ENCODE measurements at places on chromosomes 4 and X.

- no peak for DNase-seq
Observed at GRCh38 chr4:185735866-185736400, 76.1 kb downstream of the SORBS2 start.

GRCh38 chr4:11735651-11736050, 307.0 kb upstream of the HS3ST1 start:
- no peak for DNase-seq

GRCh38 chrX:144586756-144587155, 660.5 kb upstream of the SPANXN1 start:
- DNase-seq: no peak

GRCh38 chr4:145099653-145100052, 1.5 kb downstream of the ABCE1 start:
- no peak for DNase-seq

DNA sequence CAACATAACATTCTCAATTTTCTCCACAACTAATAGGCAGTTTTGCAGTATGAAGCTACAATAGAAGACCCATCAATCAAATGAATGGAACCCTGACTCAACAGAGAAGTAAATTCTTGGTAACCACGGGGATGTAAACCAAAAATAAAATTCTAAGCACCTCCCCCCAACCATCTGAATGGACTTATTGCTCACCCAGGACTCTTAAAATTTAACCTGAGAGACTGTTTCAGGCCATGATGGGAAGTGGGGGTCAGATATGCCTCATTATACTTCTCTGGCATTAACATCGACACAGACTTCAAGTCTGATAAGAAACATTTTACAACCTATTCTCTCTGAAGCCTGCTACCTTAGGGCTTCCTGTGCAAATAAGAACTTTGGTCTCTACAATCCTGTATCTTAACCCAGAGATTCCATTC, 620.9 kb downstream of the TLL1 start:
- DNase-seq: no peak

DNA sequence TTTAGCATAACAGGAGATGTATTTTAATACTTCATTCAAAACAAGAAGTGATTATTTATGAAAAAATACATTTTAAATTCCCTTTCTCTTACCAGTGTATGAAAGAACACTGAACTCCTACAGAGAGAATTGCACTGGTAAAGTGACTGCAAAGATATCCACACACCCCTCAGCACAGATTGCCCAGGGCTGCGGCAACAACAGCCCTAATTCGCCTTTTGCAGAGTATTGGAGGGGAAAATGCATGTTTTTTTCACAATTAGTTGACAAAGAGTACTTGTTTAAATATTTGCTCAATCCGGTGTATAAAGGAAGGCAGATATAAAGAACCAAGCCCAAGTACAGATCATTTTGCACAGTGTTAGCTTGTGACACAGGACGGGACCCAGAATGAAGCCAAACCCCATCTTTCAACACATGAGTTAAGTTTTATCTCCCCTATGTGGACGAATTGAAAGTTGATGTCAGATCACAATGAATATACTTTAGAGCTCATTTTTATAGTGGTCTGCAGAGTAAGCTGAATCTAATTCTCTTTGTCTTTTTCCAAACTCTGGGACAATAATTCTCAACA, 551.4 kb upstream of the IGFBP7 start:
- no peak for DNase-seq

- no peak for DNase-seq
Observed at GRCh38 chr4:110005461-110006056, 92.9 kb downstream of the EGF start.

DNA sequence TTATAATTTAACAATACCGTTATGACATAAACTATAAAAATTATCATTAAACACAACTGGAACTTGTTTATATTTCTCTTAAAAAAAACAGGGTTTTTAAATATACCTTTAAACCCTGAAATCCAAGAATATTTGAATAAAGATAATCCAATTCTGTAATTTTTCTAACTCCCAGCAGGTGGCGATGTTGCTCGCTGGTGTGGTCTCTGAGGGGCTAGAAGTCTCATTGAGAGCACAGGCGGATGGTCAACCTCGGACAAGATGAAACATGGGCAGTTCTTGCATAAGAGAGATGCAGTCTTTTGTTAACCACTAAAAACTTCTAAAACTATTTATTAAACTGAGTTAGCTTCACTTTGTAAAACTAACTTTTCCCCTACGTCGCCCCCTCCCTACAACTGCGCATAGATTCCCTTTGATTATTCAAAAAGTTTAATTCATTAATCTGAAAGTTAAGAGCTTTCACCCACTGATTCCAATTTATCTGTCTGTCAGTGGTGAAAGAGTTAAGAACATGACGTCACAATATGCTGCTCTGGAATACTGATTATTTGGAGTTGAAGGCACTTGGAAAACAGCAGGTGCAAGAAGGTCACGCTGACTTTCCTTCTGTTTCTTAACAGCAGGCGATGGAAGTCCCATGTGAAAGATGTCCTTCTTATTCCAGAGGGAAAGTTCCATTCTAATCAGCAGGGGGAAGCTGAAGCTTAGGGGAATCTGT, 29.5 kb downstream of the DMP1 start:
- peak; percentile 73 for DNase-seq

- no peak for DNase-seq
Observed at GRCh38 chr4:163806653-163807052, 312.2 kb downstream of the TMA16 start.

DNA sequence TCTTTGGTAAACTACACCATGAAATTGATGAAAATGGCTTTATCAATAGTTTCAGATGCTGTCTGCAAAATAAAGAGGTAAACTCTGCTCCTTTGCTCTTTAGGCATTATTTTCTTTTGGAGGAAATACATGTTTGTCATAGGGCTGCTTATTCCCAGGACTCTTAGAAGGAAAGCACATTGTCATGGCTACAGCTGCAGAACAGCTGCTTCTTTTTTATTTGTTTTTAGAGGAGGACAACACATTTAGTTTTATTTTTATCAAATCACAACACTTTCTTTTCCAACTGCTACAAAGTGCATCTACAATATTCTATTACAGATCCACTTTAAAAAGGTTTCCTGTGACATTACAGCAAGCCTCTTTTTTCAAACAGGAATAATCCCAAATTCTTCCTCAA, 12.7 kb upstream of the HPF1 start:
- DNase-seq: no peak

DNA sequence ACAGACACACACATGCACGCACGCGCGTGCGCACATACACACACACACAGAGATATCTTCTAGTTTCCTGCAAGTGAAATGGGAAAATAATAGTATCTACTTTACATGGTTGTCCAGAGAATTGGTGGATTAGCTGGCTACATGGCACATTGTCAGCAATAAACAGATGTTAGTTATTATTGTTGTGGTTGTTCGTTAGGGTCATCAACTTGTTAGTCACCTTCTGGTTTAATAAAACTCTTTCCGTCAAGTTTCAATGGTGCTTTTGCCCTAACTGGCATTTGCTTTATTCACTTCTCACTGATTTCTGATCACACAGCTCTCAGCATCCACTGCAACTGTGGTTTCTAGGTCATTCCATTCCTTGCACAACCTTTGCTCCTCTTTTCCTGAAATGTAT, 25.4 kb upstream of the RASL11B start:
- no peak for DNase-seq

GRCh38 chr4:81632581-81633299, 161.0 kb upstream of the RASGEF1B start:
- no peak for DNase-seq

DNA sequence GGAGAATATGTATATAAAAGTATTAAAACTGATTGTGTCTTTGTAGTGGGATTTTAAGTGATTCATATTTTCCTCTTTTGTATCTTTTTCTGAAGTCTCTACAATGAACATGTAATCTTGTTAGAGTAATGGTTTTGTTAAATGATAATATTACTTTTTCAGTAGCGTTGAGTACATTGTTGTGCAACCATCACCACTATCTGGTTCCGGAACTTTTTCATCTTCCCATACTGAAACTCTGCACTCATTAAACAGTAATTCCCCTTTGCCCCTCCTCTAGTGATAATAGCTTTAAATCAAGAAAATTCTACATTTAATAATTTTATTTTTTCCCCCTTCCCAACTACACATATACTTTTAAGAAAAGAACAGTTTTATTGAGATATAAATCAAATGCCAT, 23.3 kb downstream of the SHROOM3 start:
- DNase-seq: no peak

DNA sequence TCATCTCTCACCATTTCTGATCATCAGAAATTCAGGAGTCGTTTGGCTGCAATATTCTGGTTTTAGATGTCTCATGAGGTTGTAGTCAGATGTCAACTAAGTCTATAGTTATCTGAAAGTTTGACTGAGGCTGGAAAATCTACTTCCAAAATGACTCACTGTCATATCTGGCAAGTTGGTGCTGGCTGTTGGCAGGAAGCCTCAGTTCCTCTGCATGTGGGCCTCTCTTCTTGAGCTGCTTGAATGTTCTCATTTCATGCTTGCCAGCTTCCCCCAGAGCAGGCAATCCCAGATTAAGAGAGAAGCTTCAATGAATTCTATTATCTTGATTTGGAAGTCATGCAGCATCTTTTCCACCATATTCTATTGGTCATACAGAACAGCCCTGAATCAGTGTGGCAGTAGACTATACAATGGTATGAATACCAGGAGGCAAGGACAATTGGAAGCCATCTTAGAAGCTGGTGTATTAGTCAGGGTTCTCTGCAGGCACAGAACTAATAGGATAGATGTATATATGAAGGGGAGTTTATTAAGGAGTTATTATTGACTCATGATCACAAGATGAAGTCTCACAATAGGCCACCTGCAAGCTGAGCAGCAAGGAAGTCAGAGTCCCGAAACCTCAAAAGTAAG, 46.8 kb upstream of the ELF2 start:
- DNase-seq: peak; percentile 61

GRCh38 chr4:54445866-54446265, 211.9 kb upstream of the KIT start:
- DNase-seq: no peak

DNA sequence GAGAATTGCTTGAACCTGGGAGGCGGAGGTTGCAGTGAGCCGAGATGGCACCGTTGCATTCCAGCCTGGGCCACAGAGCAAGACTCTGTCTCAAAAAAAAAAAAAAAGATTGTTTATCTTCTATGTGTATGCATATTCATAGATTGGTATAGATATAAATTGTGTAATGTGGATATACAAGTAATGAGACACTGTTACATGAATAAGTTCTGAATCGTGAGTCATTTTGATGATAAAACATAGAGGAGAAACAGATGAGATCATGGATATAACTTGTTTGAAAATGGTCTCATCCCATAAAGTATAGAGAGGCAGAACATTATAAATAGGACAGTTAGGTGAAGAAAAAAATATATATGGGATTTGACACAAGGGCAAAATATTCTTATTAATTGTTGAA, 628.0 kb downstream of the IL1RAPL1 start:
- DNase-seq: no peak

DNA sequence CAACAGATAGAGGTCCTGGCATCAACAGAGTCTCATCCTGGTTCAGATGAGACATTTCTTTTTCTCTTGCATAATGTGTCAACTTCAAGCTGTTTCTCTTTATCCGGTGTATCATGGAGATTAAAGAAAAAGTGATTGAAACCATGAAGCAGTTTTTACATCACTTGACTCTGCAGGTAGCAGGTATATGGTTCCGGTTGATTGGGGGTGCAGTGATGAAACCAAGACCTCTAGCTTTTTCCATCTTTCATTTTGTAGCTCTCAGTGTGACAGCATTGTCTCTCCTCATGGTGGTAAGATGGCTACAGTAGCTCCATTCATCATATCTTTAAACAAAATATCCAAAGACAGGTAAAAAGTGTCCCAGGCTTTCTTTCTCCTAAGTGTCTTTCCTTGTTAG, 2.4 kb upstream of the HOPX start:
- DNase-seq: no peak

DNA sequence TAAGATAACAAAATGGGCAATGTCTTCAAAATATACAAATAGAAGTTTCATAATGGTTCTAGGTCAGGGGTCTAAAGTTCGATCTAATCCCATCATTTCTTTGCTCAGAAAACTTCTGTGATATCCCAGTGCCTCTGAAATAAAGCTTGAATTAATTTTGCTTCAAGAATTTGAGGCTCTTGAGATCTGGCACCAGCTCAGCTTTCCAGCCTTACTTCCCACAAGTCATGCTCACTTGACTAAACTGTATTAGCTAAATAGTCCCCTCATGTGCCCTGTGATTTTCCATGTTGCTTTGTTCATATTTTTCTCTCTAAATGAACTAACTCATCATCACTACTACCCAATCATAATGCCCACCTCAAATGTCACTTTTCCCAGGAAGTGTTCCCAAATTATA, 50.8 kb upstream of the MBNL3 start:
- no peak for DNase-seq

- no peak for DNase-seq
Observed at GRCh38 chr4:14659286-14659685, 343.0 kb upstream of the CPEB2 start.
